ENCODE measurements at places on chromosomes 16 and 17.

- DNase-seq: no peak
These were observed 24.3 kb downstream of the GP2 start for GRCh38 chr16:20303012-20303411.

DNA sequence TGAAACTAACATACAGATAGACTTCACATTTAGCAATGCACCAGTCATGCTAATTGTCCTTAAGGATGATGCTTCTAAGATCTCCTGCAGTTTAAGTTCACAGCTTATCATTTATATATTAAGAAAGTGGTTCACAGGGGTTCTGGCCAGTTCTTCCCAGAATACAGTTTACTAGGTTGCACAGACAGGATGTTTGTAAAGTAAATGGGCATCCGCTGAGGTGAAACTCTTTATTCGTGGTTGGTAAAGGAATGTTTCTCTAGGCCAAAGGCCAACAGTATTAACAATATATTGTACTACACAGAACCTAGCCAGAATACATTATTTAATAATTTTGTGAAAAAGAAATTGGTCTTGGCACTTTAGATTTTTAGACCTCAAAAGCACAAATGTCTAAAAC, 1427.3 kb downstream of the CDH8 start:
- DNase-seq: no peak

GRCh38 chr17:3710951-3711383, 12.7 kb upstream of the HASPIN start:
- no peak for DNase-seq

GRCh38 chr16:87434146-87434667, 42.1 kb downstream of the MAP1LC3B start:
- DNase-seq: no peak

DNA sequence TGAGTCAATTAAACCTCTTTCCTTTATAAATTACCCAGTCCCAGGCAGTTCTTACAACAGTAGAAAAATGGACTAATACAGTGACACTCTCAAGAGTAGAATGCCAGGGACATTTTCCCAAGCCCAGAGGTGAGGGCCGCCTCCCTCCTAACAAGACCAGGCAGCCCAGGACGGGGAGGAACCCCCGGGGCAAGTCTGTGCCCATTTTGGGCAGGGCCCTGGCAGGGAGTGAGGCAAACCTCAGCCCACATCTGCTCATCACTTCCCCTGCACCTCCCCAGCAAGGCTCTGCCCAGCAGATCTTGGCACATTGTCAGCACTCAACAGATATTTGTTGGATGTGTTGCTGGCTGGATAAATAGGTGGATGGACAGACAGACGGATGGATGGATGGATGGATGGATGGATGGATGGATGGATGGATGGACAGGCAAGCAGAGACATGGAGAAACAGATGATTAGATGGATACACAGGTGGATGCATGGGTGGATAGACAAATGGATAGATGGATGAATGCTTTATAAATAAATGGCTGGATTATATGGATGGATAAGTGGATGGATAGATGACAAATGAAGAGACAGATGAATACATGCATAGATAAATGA, 271.3 kb downstream of the PARN start:
- DNase-seq: no peak

GRCh38 chr17:58272367-58273280, 8.1 kb downstream of the MPO start:
- no peak for DNase-seq

GRCh38 chr16:87185308-87185707, 131.9 kb downstream of the C16orf95 start:
- no peak for DNase-seq

DNA sequence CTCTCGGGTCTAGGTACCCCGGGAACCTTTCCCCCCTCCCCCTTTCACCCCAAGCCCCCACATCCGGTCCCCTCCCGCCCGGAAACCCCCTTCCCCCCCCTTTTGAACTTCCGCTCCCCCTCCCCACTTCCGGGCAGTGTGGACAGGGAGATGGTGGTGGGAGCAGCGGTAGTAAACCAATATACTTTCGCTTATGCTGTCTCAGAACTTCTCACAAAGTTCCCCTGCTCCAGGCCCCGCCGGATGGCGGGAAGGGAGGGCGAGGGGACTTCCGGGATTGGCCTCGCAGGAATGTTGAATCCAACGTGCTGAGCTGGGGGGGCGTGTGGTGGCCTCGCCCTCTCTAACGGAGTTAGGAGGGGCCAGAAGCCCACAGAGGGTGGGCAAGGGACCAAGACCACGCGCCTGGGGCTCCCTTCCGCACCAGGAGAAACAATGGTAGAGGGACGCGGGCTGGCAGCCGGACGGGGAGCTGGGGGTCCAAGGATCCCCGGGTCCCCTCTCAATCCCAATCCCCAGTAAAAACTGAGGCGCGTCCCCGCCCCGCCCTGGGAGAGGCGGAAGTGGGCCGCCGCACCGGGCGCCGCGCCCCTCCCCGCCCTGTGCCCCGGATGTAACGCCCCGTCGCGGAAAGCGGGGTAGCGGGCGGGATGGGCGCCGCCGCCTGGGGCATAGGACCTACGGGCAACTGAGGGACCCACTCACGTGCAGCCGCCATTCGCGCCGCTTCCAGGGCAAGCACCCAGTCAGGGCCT, 742 bp downstream of the PFN1 start:
- no peak for DNase-seq

GRCh38 chr17:17398943-17399926, 77.6 kb upstream of the MED9 start:
- DNase-seq: no peak

GRCh38 chr16:30858111-30858495, 35.8 kb downstream of the BCL7C start:
- no peak for DNase-seq

- no peak for DNase-seq
These were observed 10.4 kb downstream of the DCUN1D3 start for GRCh38 chr16:20889625-20890275.

- DNase-seq: no peak
These were observed 751 bp downstream of the DCAF7 start for GRCh38 chr17:63550817-63551639.

DNA sequence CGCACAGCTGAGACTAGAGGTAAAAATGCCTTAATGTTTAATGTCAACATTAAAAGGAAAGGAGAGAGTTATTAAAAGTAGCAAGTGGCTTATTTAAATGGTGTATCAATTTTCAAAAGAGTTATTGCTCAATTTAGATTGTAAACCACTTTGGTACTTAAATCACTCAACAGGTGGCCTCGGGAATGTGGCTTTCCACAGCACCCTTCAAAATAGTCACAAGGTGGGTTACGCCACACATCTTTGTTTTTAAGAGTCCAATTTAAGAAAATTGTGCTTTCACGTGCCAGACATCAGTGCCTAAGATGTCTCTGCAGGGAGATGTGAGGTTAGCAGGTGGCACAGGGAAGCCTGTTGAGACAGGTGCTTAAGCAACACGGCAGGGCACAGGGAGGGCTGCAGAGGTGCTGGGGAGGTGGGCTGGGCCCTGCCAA, 27.5 kb upstream of the ADCY7 start:
- no peak for DNase-seq
